ENCODE measurements at places on chromosomes 3 and 15.
A peak's percentile ranks its signal among the peaks of the same experiment; 100 is the strongest.

DNA sequence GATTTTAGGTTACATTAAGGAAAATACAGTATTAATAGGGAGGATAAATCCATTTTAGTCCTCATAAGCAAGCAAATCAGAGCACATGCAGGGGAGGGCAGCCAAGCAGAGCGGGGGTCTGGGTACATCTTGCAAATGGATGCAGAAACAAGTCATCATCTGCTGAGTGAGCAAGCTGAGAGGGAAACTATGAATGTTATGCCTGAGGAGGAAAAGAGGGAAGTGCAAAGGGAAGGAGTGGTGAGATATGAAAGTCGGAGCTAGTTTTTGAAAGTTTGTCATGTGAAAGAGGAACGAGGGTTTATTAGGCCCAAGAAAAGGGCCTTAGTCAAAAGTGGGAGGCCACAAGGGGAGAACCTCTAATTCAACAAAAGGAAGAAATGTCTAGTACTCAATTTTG lies 15.4 kb downstream of the PTX3 start:
- no peak for DNase-seq

GRCh38 chr3:157922614-157923013 lies 183.6 kb downstream of the SHOX2 start:
- peak; percentile 63 for DNase-seq

DNA sequence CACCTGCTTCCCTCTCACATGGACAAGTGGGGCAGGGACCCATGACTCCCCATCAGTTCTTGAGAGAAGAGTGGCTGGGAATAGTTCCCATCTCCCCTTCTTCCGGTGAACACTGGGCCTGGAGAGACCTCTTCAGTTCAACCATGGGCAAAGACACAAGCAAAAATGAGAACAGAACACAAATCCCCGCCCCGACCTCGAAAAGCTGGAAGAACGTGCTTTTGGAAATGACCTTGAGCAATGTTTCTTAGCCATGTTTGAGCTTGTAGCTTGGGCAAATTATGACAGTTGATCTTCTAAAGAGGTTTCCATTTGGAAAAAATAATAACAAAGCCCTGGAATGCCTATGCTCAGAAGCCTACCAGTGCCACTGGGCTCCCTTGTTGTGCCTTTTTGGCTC lies 59.0 kb downstream of the FAM174B start:
- no peak for DNase-seq

- no peak for DNase-seq
These were observed 668 bp downstream of the MRAS start for GRCh38 chr3:138348754-138349739.

DNA sequence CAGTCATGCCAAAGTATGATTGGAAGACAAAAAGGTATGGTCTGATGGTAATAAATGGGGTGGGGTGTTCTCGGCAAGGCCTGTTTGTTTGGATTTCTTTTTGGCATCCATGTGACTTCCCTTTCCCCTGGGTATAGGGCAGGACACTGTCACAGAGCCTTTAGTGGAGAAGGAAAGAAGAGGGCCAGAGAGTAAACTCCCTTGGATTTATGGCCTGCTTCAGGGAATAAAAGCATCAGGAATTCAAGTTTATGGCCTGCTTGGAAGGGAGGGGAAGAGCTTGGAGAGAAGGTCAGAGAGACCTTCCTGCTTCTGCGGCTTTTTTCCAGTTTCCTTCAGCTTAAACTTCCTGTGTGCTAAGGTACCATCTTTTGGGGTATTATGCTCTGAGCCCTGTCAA lies 179.4 kb upstream of the ADAMTS9 start:
- DNase-seq = no peak

DNA sequence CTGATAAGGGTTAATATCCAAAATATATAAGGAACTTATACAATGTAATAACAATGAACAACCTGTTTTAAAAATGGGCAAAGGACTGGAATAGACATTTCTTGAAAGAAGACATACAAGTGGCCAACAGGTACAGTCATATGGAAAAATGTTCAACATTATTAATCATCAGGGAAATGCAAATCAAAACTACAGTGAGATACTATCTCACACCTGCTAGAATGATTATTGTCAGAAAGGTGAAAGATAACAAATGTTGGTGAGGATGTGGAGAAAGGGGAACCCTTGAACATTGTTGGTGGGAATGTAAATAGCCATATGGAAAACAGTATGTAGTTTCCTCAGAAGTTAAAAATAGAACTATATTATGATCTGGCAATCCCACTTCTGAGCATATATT lies 20.4 kb downstream of the GOLM2 start:
- no peak for DNase-seq

GRCh38 chr15:54046093-54046492 lies 67.9 kb downstream of the UNC13C start:
- DNase-seq = no peak

DNA sequence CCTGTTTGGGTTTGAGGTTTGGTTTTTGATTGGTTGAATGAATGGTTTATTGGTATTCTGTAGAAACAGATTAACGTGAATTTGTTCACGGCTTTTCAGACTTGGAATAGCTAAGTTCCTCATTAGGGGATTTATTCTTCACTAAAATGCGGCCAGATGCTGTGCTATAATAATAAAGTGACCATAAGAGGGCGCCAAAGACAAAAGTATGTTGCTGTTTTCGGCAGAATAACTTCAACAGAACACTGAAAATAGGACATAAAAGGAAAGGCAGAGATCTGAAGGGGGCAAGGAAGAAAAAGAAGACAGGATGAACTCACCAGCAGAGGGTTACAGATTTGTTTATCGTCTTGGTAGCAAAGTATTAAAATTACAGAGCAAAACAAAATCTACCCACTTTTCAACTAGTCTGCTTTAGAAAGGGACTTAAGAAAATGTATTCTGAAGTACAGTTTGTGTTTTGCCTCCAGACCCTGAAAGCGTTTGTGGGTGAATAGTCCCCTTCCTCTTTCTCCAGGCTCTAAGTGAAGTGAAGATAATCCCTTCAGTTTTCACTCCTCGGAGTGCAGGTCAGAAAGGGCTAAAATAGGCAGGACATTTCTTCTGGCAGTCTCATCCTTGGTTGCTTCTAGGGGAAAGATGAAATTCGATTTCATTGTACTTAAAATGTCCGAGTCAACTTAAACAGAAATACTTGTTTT lies 147.6 kb downstream of the IL20RB start:
- DNase-seq = peak; percentile 70

- DNase-seq = peak; percentile 64
These were observed 34.5 kb downstream of the GPR171 start for GRCh38 chr3:151168269-151169094.

GRCh38 chr15:71218272-71218805 lies 103.1 kb downstream of the THSD4 start:
- no peak for DNase-seq

DNA sequence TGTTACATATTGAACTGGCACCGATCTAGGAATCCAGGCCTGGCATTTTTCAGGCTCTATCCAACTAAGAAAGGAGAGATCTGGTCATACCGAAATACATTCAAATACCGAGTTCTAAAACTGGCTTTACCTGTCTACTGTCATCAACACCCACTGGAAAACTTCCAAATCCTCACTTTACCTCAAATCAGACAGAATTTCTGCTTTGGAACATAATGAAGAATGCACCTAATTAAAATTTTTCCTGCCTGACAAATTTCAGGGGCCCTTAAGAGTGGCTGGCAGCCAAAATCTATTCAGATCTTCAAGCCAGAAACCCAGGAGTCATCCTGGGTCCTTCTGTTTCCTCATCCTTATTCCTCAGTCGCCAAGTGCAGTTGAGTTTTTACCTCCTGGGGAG lies 198.6 kb upstream of the FEZF2 start:
- DNase-seq = no peak

DNA sequence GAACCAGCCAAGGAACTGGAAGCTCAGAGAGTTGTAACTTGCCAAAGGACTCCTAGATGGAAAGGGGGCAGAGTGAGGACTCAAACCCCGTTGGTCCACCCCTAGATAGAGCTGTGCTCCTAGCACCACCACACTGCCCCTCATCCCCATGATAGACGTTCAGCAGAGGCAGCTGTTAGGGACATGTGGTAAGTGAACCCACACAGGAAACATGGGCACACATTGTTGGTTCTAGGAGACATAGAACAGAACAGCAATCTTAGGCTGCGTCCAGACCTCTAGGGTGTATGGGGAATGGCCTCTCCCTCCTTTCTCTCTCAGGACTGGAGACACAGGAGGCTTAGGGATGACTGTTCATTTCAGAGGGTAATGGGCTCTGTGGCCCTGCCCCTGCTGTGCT lies 102.7 kb downstream of the ANP32A start:
- no peak for DNase-seq

- no peak for DNase-seq
These were observed 1445.1 kb upstream of the CADM2 start for GRCh38 chr3:83513677-83514076.

- DNase-seq = no peak
These were observed 725.9 kb upstream of the NR2F2 start for GRCh38 chr15:95604634-95605036.

DNA sequence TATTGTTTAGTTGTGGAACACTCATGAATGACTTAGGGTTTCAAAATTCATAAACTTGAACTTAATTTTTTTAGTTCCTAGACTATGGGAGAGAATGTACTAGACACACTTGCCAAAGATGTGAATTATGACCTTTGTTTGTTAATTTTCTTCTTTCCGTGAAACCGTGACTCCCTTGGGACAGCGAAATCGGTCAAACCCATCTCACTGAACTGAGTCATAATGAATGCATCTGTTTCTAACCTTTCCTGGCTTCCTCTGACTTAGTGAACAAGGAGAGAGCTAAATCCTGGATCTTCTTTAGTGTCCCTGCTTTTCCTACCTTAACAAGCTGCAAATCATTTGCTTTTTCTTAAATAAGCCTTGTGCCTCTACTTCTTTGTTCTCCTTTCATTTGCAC lies 85.5 kb downstream of the LARS2 start:
- DNase-seq = no peak

GRCh38 chr3:49901366-49902339 lies 2.0 kb downstream of the MST1R start:
- DNase-seq = no peak

- no peak for DNase-seq
These were observed 223.8 kb downstream of the KLF13 start for GRCh38 chr15:31550211-31550977.

DNA sequence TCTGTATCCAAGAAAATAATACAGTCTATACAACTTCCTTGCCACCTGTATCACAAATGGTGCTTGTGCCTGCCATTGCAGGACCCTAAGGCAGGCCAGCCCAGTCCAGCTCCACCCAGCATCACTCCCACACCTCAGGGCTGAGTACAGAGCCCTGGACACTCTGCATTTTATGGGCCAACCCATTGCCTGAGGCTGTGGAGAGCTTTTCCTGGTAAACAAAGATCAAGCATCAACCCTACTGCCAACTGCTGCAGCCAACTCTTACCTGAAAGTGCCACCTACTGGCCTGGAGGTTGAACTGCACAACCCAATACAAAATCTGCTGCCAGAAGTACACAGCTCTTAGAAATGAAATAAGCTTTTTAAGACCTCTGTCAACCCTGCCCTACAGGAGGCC lies 1082.2 kb downstream of the NAALADL2 start:
- DNase-seq = peak; percentile 43

- DNase-seq = no peak
These were observed 82.3 kb downstream of the AAGAB start for GRCh38 chr15:67172172-67172571.

DNA sequence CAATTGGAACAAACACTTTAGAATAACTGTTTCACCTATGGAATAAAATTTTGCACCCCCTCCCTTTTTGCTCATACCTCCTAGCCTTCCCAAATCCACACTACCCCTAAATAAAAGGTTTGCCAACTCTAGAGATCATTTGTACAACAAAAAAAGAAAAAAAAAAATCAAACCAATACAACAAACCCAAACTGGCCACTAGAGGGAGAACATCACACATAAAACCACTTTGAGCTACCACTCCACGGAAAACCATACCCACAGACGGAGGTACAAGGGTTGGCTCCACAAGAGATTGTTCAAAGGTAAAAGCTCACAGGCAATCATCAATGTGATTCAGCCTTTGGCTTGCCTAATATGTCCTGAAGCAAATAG lies 47.6 kb downstream of the SETMAR start:
- peak; percentile 53 for DNase-seq

DNA sequence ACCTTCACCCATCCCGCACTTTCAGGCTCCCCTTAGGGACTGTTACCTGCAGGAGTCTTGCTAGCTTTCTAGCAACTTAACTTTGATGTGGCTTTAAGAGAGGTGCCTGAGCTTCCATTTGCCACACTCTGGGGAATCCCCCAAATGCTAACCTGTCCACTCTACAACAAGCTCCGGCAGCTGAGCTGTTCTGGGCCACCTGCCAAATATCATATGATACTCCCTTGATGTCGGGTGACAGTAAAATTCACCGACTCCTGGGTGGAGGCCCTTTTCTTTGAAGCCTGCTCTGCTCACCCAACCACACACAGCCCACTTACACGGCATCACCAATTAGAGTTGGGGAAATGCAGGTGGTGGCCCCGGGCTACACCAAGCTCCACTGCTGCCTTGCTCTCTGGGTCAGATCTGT lies 38.0 kb upstream of the XCR1 start:
- DNase-seq = peak; percentile 99

- DNase-seq = no peak
These were observed 139.9 kb downstream of the ROBO2 start for GRCh38 chr3:77179762-77180161.

DNA sequence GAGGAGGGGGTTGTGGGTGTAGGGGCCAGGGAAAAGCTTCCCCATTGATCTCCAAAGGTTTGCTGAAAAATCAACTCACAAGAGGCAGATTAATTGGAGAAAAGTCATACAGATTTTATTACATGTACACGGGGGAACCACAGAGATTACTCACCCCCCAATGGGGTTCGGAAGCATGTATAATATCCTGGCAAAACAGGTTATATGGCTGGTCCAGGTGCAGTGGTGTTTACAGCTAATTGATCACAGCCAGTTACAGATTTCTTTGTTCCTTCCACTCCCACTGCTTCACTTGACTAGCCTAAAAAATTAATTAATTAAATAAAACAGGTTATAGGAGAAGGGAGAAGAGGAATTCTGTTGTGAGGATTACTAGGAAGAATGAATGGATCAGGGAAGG lies 22.4 kb downstream of the PRKCI start:
- no peak for DNase-seq

DNA sequence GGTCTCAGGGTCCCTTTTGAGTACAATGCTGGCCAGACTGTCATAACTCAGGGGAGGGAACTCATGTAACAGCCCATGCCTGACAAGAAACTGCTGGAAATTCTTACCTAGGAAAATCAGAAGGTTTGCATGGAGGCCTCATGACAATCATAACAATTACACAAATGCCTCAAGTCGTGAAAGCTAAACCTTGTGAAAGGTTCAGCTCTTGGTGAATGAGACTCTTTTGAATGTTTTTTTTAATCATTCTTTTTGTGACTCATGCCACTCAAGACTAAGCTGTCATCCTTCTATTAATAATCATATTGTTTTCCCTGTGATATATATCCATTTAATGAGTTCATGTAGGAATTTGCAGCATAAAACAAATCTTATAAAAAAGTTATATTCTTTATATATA lies 61.4 kb upstream of the LEKR1 start:
- DNase-seq = no peak
